Activated naive CD8-positive, alpha-beta T cell treated with anti-CD3 and anti-CD28 coated beads, Interleukin-2, amount 10 ng/mL, durations not matched to agents 7 days and 5 days (primary cell): ENCODE measurements at places on chromosomes 5 and 9.

DNA sequence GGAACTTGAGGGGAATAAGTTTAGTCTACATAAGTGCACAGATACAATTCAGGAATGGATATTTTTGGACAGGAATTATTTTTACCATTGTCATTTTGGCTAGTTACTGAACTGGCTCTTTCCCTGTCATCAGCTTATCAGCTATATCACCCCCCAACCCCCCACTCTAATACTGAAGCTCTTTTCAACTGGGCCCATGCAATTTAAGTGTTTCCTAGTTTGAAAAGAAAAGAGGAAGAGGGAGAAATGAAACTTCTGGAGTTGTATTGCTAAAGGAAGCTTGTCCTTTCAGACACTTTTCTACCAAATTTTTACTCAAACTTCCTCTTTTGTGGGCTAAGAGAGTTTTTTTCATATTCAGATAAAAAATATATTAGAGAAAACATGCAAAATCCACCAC lies 18.5 kb upstream of the TIMD4 start:
- DNase-seq = no peak

- peak; percentile 59 for DNase-seq
Measured at GRCh38 chr9:92669527-92669889, 423 bp downstream of the IPPK start.

DNA sequence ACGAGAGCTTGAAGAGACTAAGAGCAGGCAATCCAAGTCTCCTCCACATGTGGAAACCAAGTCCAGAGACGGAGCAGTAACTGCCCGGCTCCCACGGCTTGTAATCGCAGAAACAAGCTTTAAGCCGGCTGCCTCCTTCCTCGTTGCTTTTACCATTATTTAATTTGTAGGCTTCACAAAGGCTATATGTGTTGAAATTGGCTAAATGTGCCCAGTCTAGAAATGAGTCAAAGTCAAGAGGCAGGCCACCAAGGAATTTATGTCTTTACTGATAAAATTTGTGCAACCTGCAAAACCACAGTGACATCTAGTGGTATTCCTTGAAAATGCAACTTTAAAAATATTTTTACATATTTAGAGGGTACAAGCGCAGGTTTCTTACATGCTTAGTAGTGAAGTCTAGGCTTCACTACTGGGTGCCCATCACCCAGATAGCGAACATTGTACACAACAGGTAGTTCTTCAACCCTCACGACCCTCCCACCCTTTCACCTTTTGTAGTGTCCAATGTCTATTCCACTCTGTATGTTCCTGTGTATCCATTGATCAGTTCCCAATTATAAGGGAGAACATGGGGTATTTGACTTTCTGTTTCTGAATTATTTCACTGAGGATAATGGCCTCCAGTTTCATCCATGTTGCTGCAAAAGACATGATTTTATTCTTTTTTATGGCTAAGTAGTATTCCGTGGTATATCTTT lies 33.5 kb upstream of the EBF1 start:
- DNase-seq = no peak

DNA sequence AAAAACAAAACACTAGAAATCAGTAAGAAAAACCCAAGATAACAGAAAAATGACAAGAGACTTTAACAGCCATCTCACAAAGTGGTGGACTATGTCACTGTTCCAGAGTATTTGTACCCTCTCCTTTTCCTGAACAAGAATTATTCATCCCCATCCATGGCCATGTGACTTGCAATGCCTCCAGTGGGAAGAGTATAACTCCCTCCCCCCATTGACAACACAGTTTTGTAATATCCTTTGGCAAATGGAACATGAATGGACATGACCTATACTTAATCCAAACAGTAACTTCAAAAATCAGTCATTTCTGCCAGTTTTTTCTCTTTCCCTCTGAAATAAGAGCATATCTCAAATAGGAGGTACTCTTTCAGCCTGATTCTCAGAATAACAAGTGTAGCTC lies 33.9 kb downstream of the PTBP3 start:
- DNase-seq = no peak

DNA sequence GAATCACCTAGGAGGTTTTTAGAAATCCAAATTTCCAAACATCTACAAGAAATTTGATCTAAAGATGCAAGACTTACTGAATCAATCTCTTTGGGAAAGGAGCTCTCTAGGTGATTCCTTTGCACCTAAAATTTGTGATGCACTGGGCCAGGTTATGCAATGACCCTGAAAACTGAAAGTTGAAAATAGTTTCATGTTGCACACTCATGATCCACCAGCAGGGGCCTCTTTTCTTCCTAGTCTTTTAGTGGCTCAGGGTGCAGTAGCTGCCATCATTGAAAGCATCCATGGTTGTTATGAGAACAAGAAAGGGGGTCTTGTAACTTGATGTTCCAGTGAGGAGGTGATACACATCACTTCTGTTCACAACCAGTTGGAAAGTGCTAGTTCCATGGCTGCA lies 486.8 kb downstream of the PSAT1 start:
- no peak for DNase-seq

GRCh38 chr5:96997265-96997859 lies 61.5 kb downstream of the LNPEP start:
- DNase-seq = no peak

DNA sequence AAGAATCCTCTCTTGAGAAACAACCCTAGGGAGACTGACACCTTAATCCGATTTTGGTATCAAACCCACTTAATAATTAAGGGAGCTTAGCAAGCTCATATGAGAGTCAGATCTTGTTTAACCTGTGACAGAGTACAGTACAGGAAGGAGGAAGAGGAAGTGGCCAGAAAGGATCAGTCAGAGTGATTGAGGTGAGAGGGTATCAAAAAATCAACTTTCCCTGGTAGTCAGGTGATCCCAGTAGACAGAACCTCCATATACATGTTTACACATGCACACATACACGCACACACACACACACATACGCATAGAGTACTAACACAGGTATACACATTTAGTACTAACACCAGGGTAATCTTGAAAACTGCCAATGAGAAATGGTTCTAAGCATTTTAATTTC lies 56.8 kb downstream of the GLIS3 start:
- DNase-seq = no peak

DNA sequence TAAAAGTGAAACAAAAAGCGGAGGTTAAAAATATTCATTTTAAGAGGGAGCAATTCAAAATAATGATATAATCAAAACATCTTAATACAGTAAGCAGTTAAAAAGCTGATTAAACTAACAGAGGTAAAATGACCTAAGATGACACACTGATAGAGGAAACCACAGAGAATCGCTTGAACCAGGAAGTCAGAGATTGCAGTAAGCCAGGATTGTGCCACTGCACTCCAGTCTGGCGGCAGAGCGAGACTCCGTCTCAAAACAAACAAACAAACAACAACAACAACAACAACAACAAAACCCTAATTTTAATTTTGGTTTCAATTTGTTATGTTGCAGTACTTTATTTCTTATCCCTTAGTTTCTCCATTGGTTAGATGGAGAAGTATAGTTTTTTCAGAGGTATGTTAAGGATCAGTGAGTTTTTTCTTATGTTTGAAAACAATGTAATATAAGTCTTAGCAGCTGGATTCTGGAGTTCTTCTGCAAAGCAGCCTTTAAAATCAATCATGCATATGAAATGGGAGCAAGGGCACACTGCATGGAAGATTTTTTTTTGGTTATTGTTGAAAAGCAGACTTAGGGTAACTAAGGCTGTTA lies 58.5 kb downstream of the MLANA start:
- no peak for DNase-seq

- DNase-seq = no peak
Measured at GRCh38 chr9:34440017-34440416, 18.4 kb downstream of the FAM219A start.

DNA sequence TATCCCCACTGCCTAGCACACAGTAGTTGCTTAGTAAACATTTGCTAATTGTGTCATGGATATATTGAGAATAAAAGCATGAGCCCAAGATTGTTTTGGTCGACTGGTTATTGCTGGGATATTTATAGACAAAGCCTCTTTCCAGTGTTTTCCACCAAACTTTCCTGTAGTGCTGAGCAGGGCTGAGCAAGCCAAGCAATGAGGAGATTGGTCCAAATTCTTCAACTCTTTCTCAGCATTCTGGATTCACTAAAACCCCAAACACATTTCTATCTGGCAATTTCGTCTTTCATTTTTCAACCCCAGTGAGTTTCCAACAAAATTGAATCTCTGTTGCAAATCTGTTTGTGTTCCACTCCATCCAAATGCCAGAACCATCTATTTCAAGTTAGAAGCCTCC lies 31.9 kb upstream of the TARS1 start:
- no peak for DNase-seq

DNA sequence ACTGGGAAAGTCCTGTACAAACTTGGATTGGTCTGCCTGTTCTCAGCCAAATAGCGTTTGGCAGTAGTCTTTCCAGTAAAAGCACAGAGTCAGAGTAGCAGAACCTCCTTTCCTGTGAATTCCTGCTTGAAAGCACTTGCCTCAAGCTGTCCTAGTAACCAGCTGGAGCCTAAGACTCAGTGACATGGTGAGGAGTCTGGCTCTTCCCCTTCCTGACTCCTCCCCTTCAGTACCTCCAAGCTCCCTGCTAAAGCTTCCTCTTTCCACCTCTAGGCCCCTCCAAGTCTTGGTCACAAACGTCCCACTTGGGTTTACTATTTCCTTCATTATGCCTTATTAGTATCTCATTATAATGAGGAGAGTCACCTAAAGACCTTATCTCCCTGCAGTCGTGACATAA lies 21.4 kb upstream of the FAM81B start:
- no peak for DNase-seq

DNA sequence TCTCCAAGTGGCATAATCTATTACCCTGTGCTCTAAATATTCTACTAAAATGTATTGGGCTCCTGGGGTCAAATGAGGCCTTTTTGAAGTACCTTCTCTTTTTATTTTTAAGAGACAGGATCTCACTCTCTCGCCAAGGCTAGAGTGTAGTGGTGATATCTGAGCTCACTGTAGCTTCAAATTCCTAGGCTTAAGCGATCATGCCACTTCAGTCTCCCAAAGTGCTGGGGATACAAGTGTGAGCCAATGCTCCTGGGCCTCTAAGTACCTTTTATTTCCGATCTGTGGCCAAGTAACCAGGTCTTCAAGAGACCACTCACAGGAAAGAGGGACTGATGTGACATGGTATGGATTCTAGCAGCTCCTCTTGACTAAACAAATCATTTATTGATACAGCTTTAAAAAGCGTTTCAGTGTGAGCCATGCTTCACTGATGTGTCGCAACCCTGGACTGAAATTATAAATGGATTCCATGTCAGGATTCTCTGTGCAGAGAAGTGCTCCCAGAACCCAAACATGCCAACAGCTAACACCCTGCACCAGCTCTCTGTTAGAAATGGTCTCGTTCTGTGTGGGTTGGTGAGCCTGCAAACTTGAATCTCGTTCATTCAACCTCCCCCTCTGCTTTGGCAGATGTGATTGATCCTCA lies 477.8 kb downstream of the HINT1 start:
- DNase-seq = no peak

- DNase-seq = no peak
Measured at GRCh38 chr5:153629027-153629895, 138.8 kb downstream of the GRIA1 start.

- DNase-seq = no peak
Measured at GRCh38 chr9:36322462-36322861, 64.2 kb upstream of the GNE start.

- no peak for DNase-seq
Measured at GRCh38 chr9:7841831-7842230, 42.3 kb upstream of the DMAC1 start.

- no peak for DNase-seq
Measured at GRCh38 chr9:133786371-133786753, 48.2 kb upstream of the SARDH start.

DNA sequence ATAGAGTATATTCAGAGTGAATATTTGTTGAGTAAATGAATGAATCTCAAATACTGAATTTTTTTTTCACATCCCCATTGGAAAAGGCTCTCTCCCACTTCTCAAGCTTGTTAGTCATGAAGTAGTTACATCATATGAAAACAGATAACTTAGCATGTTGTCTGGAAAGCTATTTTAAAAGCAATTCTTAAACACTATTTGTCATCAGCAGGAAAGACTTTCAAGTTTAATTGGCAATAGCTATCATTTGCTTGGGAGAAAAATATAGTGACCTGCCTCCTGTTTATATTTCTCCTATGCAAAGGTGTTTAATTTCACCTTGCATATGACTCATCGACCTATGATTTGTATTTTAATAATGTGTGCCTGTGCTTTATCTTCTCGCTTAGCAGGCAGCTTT lies 499.8 kb upstream of the GRIA1 start:
- DNase-seq = no peak

DNA sequence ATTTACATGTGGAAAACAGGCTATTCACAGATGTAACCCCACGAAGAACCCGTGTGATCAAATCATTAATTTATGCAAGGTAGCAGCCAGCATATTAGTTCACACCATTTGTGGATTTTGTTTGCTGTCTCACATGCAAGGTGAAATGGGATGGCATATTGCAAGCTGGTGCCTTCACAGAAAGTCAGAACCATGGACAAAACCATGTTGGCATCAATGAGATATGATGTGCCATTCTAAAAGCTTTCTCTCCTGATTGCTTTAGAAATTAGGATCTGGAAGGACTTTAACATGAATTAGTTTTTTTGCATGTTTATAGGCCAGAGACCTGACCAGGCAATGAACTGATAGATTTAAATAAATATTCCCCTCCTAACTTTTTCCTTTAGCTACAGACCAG lies 129.3 kb downstream of the SEMA6A start:
- DNase-seq = no peak

DNA sequence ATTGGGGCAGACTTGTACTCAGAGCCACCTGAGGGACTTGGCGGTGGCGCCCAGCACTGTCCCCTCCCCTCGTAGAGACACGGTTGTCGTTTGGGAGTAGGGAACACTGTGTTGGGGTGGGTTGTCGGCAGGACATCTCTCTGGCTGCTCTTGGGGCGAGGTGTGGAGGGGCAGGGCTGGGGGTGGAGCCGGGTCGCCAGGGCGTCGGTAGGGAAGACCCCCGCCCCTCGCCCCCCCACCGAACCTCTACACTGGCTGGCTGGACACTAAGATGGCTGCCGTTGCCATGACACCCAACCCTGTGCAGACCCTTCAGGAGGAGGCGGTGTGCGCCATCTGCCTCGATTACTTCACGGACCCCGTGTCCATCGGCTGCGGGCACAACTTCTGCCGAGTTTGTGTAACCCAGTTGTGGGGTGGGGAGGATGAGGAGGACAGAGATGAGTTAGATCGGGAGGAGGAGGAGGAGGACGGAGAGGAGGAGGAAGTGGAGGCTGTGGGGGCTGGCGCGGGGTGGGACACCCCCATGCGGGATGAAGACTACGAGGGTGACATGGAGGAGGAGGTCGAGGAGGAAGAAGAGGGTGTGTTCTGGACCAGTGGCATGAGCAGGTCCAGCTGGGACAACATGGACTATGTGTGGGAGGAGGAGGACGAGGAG lies 778 bp downstream of the TRIM41 start:
- DNase-seq = no peak

GRCh38 chr5:115369430-115370144 lies 73.1 kb upstream of the CCDC112 start:
- DNase-seq = no peak

DNA sequence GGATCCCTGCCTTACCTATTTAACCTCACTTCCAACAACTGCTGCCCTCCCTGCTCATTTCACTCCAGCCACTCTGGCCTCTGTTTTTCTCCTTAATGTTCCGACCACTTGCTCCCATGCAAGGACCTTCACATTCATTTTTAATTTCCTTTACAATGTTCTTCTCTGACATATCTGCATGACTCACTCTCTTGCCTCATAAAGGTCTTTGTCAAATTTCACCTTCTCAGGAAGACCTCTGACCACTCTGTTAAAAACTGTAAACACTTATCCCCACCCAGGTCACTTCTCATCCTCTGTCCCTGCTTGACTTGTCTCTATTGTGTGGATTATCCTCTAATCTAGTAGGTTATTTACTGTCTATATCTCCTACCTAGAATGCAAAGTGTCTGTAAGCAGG lies 751.2 kb downstream of the BRINP1 start:
- DNase-seq = no peak
